ENCODE measurements at places on chromosomes 11 and 22. TPM values are rescaled to one million over a fixed set of nuclear protein-coding genes. Genes with fewer than 3 reads are reported as not detected.

PLAAT5 gene
- polyA plus RNA-seq, result not detected

SLC43A1 gene
- polyA plus RNA-seq, result 17.5 TPM

UQCC3 gene
- 6.2 TPM for polyA plus RNA-seq

TRIM22 gene
- polyA plus RNA-seq, result 79.9 TPM

SERPIND1 gene
- 0.09 TPM for polyA plus RNA-seq

Measured in AG04450 (cell line).